ENCODE measurements at places on chromosomes 7 and 10. TPM values are rescaled to one million over a fixed set of nuclear protein-coding genes. Genes with fewer than 3 reads are reported as not detected.

The IQUB gene
- 0.52 TPM for total RNA-seq

The CHAT gene
- total RNA-seq = not detected

The SYCE1 gene
- not detected for total RNA-seq

The DYDC2 gene
- not detected for total RNA-seq

The IFIT1B gene
- total RNA-seq = not detected

The AGMO gene
- total RNA-seq = 0.12 TPM

GRCh38 chr7:11404355-11404754 is 427.6 kb downstream of the THSD7A start:
- no peak for DNase-seq
- no peaks in the 10 kb centered on the region for H3K27me3 ChIP-seq
- H3K4me1 ChIP-seq = no peaks in the 10 kb centered on the region

DNA sequence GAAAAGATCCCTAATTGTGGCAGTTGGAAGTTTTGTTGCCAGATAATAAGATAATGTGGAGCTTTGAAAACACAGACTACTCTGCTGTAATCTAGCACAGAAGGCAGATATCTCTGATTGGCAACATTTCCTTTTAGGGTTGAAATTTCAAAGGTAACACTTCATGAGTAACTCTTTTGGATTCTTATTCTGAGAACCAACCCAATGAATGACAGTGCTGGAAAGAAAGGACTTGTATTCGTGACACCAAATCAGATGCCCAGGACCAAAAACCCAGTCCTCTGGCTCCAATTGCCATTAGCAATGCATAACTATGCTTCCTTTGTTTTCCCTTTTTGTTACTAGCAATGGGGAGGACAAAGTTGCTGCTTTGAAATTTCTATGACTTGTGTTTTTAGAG is 41.0 kb upstream of the ELMO1 start:
- H3K4me1 ChIP-seq = no peaks in the 10 kb centered on the region
- H3K4me3 ChIP-seq = no peak overlapping the region
- no peak overlapping the region for H3K27ac ChIP-seq

GRCh38 chr10:100158044-100158805 is 27.6 kb downstream of the ERLIN1 start:
- no peak overlapping the region for H3K27ac ChIP-seq
- H3K27me3 ChIP-seq = no peaks in the 10 kb centered on the region
- no peak overlapping the region for H3K4me3 ChIP-seq
- no peak for DNase-seq
- H3K4me1 ChIP-seq = no peaks in the 10 kb centered on the region
- H3K36me3 ChIP-seq = peaks cover 75% of the 10 kb centered on the region

GRCh38 chr10:28763471-28764170 is 86.3 kb downstream of the BAMBI start:
- H3K4me3 ChIP-seq = no peak overlapping the region
- H3K27ac ChIP-seq = no peak overlapping the region
- no peaks in the 10 kb centered on the region for H3K36me3 ChIP-seq
- no peak for DNase-seq

DNA sequence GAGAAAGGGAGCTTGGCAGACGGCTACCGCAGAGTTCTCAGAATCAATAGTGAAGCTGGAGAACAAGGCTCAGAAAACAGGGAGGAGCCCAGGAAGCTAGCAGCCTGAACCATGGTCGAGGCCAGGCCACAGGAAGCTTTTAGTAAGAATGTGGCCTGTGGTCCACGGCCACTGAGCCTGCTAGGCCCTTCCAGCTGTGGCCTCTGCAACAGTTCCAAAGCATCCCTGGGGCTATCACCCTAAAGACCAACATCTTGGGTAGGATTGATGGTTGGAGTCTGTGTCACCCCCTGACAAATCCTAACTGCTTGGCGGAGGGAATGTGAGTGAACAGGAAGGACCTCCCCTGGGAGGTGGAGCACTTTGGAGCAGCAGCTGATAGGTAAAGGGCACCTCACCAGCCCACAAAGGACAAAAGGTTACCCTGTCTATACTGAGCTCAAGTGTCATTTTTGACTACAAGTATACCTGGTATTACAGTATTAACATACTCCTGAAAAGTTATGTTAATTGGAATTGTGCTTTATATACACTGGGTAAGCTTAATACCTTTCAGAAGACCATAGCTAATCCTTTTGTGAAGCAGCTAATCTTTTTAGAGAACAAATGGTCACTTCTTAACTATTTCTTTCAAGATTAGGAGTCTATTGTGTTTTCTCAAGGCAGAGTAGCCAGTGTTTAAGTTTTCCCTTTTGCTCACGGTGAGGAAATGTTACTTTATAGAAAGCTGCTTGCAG is 18.7 kb downstream of the PTPRE start:
- H3K4me3 ChIP-seq = no peak overlapping the region
- H3K4me1 ChIP-seq = peaks cover 79% of the 10 kb centered on the region
- no peaks in the 10 kb centered on the region for H3K27me3 ChIP-seq
- no peaks in the 10 kb centered on the region for H3K36me3 ChIP-seq
- DNase-seq = no peak

- no peaks in the 10 kb centered on the region for H3K36me3 ChIP-seq
- no peaks in the 10 kb centered on the region for H3K4me1 ChIP-seq
- DNase-seq = no peak
Observed at GRCh38 chr10:26336979-26337378, 101.2 kb upstream of the APBB1IP start.

- H3K36me3 ChIP-seq = peaks cover 5% of the 10 kb centered on the region
- no peak for DNase-seq
- H3K27ac ChIP-seq = no peak overlapping the region
- H3K4me3 ChIP-seq = no peak overlapping the region
- no peaks in the 10 kb centered on the region for H3K4me1 ChIP-seq
Observed at GRCh38 chr7:761631-762030, 34.5 kb upstream of the PRKAR1B start.

GRCh38 chr10:100693821-100694220 is 51.6 kb upstream of the PAX2 start:
- no peak for DNase-seq
- no peak overlapping the region for H3K27ac ChIP-seq
- no peak overlapping the region for H3K4me3 ChIP-seq
- H3K4me1 ChIP-seq = no peaks in the 10 kb centered on the region
- no peaks in the 10 kb centered on the region for H3K36me3 ChIP-seq
- peaks cover 60% of the 10 kb centered on the region for H3K27me3 ChIP-seq

DNA sequence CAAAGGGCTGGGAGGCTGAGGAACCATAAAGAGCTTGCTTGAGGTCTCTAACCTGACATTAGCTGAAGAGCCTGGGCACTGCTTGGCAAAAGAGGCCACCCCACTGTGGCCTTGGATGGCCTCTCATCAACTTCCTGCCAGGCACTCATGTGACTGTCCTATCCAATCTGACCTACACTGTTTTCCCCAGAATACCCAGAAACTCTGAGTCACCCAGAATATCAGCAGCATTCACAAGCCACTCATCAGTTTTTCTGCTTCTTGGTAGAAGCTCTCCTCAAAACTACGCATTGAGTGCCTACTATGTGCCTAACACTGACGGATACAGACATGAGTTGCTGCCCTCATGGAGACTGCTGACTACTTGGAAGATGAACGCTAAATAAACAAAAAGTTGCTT is 4.1 kb upstream of the NT5C2 start:
- no peaks in the 10 kb centered on the region for H3K27me3 ChIP-seq
- peak overlapping the region; percentile 87 for H3K27ac ChIP-seq
- no peak overlapping the region for H3K4me3 ChIP-seq
- H3K4me1 ChIP-seq = peaks cover 12% of the 10 kb centered on the region
- peak; percentile 62 for DNase-seq
- no peaks in the 10 kb centered on the region for H3K36me3 ChIP-seq

DNA sequence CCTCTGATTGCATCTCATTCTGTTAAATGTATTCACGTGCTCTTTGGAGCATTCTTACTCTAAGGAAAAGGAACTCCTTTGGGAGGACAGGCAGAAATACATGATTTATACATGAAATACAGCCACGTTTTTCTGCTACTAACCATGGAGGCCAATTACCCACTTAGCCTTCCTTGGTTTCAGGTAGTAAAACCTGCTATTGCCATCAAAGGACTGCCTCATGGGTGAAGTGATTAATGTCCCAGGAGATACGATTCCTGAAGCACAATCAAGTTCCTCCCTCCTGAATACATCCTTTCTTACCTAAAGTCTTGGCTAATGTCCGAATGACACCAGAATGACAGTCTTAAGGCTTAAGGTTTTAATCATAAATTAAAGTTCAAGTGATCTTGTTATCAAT is 58.5 kb upstream of the PIK3CG start:
- no peaks in the 10 kb centered on the region for H3K36me3 ChIP-seq
- H3K27ac ChIP-seq = no peak overlapping the region
- H3K4me1 ChIP-seq = no peaks in the 10 kb centered on the region
- H3K4me3 ChIP-seq = no peak overlapping the region
- no peak for DNase-seq

GRCh38 chr7:70582927-70583895 is 548.7 kb upstream of the GALNT17 start:
- H3K4me1 ChIP-seq = no peaks in the 10 kb centered on the region
- no peak overlapping the region for H3K4me3 ChIP-seq
- H3K36me3 ChIP-seq = no peaks in the 10 kb centered on the region
- no peak for DNase-seq
